ENCODE measurements at places on chromosomes 4 and X.

- DNase-seq = no peak
These were observed 374.3 kb downstream of the PCDH7 start for GRCh38 chr4:31094474-31094873.

GRCh38 chr4:78661921-78662521, 110.5 kb downstream of the ANXA3 start:
- DNase-seq = no peak

DNA sequence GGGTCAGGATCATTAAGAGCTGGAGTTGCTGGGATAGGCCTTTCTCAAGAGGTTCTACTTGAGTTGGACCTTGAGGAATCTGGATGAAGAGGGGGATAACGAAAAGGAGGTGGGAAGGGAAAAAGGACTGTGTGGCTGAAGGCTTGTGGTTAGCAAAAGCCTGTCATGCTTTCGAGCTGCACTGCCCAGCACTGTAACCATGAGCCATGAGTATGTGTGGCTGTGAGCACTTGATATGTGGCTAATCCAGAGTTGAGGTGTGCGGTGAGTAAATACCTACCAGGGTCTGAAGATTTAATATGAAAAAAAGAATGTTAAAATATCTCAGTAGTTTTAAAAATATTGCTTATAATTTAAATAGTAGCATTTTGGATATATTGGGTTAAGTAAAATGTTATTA, 11.4 kb downstream of the TMEM165 start:
- no peak for DNase-seq

- DNase-seq = no peak
These were observed 28.5 kb downstream of the PHEX start for GRCh38 chrX:22060415-22061280.

GRCh38 chr4:7767966-7768365, 171.7 kb downstream of the AFAP1 start:
- DNase-seq = no peak

- DNase-seq = no peak
These were observed 181.3 kb upstream of the STK26 start for GRCh38 chrX:131841496-131842437.

- no peak for DNase-seq
These were observed 74.4 kb downstream of the AFF1 start for GRCh38 chr4:87009095-87009648.

DNA sequence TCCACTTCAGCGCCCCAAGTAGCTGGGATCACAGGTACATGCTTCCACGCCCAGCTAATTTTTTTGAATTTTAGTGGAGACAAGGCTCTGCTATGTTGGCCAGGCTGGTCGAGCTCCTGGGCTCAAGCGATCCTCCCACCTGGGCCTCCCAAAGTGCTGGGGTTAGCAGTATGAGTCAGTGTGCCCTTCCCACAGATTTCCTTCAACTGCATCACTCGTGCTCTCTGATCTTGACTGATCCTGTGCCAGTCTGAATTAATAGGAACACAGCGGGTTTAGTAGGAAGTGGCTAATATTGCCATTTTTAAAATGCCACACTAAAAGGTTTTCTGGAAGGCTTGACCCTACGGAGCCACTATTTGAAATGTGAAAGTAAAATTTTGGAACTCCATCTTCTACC, 4.3 kb upstream of the SHROOM2 start:
- no peak for DNase-seq

- DNase-seq = no peak
These were observed 76.7 kb downstream of the SHROOM2 start for GRCh38 chrX:9862953-9863352.
